ENCODE measurements at places on chromosomes 2 and 18. TPM values are rescaled to one million over a fixed set of nuclear protein-coding genes. Genes with fewer than 3 reads are reported as not detected.

NEU4 gene
- not detected for total RNA-seq

PROKR1 gene
- not detected for total RNA-seq

GAREM1 gene
- 10.8 TPM for total RNA-seq

PLB1 gene
- total RNA-seq, result 1.1 TPM

SOX11 gene
- not detected for total RNA-seq

NEURL3 gene
- not detected for total RNA-seq

IL36RN gene
- total RNA-seq, result 5.0 TPM

CCDC121 gene
- total RNA-seq, result 2.0 TPM

COLEC12 gene
- 1.4 TPM for total RNA-seq

HNMT gene
- 5.9 TPM for total RNA-seq

FBXO41 gene
- total RNA-seq, result 2.3 TPM

CTAGE1 gene
- total RNA-seq, result not detected

CHAC2 gene
- total RNA-seq, result 10.9 TPM

CBLN2 gene
- total RNA-seq, result not detected

IL37 gene
- not detected for total RNA-seq

All from esophagus squamous epithelium (tissue), 5 donors.